ENCODE measurements at places on chromosomes 4 and X.

DNA sequence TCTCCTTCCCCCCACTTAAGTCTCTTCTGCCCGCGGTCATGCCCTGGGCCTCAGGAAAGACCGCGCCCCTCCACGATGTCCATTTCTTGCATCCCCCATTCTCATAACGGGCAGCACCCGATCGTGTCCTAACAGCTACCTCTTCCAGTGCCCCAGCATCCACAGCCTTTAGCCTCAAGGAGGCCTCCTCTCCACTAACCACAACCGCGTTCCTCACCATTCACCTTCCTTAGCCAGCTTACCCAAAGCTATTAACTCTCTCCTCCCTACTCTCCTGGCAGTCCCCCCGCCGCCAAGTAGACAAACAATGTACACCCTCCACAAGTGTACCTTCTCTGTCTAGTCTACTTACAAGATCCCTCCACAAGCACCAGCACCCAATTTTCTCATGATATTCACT is 58.6 kb upstream of the PAGE5 start:
- DNase-seq, result no peak

- no peak for DNase-seq
Measured at GRCh38 chr4:122847931-122848330, 21.3 kb downstream of the FGF2 start.

DNA sequence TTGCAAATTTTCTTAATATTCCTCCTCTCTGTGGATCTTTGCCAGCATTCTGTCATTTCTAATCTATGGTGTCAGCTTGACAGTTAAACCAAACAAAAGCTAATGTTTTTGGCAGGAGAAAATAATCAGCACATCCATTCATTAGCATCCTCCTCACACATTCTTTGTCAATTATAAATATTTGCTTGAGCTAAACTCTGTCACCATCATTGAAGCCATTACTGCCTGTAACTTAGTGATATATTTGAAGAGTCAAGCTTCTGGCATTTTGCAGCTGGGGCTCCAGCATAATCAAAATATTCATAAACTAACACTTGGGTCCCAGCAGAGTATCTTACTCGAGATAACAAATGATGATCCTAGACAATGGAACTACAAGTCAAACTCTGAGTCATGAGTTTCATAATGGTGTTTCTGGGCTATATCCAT is 126.1 kb downstream of the EIF4E start:
- DNase-seq, result no peak

DNA sequence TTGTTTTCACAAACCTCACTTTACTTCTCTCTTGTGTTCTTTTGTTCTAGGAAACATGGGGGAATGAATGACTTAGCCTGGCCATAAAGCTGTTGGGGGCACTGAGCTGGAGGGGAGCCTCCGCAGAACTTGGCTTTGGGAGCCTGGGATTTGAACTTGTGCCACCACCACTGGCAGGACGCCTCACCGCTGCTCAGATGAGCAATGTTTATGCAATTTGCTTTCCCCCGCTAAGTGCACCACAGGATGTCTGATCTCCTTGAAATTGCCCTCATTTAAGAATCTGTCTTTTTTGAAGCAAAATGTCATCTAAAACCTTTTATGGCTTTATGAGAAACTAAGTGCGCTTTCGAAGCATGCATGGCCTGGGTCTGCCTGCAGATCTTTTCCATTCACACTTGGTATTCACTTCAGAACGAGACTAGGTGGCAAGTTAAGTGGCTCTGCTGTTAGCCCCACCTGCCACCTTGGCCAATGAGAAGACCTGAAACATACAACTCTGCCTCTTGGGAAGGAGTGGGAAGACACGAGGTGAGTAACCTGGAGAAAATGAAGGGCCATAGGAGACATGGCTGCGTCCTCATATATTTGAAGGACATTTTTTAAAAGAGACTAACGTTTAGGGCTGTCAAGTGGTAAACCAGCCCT is 119.3 kb downstream of the LDB2 start:
- no peak for DNase-seq

DNA sequence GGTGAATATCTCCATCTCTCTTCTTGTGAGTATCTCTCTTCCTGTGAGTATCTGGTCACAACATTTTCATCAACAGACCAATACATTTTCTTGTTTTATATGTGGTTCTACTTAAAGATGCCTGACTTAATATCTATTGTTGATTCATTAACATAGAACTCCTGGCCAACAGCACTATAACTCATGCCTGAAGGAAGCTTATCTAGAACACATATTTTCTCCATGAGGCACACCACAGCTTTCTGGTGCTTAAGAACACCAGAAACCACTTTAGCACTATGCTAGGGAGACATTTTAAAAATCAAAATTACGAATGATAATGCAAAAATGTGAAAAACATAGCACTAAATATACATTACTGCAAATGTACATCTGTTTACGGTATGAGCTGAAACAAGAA is 190.4 kb downstream of the GABRB1 start:
- DNase-seq, result no peak

GRCh38 chr4:108888769-108889168 is 125.9 kb upstream of the ETNPPL start:
- DNase-seq, result no peak

DNA sequence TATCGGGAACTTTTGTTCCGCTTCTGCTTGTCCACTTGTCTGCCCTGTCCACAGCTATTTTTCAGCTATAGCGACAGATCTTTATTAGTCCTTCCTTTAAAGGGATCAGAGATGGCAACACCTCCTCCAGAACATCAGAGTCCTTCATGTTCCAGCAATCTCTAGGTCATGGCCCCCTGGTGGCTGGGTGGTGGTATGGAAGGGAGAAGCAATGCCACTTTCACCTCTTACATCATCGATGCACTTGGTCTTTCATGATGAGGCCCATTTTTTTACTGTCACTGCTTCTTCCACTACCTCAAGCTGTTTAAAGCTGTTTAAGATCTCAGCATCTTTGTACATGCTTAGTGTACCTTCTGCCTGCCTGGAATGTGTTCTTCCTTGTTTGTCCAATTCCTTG is 106.7 kb downstream of the ARHGAP6 start:
- DNase-seq, result peak; percentile 0

DNA sequence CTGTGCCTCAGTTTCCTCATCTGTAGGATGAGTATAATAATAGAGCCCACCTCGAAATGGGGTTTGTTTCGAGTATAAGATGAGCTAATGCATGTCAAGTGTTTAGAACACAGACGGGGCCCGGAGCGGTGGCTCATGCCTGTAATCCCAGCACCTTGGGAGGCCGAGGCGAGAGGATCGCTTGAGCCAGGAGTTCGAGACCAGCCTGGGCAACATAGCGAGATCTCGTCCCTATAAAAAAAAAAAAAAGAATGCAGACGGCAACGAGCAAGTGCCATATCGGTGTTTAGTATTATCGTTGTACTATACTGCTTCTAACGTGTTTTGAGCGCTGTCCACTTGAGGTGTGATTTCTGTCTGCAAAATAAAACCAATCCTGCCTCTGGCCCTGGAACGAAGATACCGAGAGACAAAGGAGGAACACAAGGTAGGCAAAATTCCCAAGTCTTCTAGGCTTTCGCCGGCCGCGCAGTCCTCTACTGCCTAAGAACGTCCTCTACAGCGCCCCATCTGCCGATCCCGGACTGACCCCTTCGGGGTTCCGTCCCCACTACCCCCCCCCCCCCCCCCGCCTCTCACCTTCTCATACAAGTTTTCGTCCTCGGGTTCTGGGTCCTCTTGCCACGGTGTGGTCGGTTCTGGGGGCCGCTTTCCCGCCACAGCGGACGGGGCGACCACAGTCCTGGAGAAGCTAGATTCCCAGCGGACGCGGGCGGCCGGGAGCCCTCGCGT is 442 bp downstream of the NDUFB11 start:
- DNase-seq, result no peak
